Right forelimb (tissue), 1 donor: ENCODE measurements at places on chromosomes 3 and 15.

DNA sequence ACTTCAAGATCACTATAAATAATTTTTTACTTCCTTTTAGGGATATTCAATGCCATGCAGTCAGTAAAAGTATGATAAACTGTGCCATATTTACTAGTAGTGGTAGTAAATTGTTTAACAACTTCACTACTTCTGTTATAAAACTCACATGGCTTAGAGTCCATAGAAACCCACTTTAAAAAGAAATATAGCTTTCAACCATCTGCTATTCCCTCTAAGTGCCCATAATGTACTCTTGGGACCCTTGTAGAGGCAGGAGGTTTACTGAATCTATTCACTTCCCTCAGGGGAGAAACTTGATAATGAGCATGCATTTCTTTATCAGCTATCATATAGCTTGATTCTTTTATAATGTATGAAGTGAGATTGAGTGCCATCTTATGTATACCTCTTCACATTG, 1448.4 kb upstream of the ALCAM start:
- DNase-seq = no peak

- DNase-seq = no peak
These were observed 72.7 kb downstream of the GSK3B start for GRCh38 chr3:120021523-120021922.

DNA sequence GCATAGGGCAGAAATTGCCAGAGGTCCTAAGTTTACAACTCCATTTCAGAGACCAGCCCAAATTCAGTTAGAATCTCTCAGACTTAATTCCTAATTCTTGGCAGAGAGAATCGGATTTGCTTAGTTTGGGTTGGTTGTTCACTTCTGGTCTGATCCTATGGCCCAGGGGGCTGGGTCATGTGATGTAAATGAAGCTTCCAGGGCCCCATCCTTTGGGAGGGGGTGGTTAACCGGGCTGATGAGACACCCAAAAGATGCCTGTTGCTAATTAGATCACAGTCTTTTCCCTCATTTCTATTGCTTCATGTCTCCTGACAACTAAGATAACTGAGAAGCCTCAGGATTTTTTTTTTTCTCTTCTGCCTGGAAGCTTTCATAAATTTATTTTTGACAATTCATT, 11.1 kb upstream of the ZNF620 start:
- DNase-seq = no peak

GRCh38 chr3:131349454-131349853, 32.1 kb upstream of the NUDT16 start:
- DNase-seq = no peak

- no peak for DNase-seq
These were observed 499.4 kb downstream of the GBE1 start for GRCh38 chr3:81261996-81262395.

DNA sequence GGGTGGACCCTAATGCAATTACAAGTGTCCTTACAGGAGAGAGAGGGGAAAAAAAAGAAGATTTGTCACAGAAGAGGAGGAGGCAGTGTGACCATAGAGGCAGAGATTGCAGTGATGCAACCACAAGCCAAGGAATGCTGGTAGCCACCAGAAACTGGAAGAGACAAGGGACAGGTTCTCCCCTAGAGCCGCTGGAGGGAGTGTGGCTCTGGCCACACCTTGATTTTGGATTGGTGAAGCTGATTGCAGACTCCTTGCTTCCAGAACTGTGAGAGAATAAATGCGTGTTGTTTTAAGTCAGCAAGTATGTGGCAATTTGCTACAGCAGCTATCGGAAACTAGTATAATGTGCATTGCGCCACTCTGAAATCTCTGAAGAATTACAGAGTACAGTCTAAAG, 110.1 kb downstream of the SRGAP3 start:
- DNase-seq = no peak

- DNase-seq = no peak
These were observed 47.3 kb upstream of the IL12A start for GRCh38 chr3:159941038-159942000.

- no peak for DNase-seq
These were observed 1091.0 kb downstream of the FHIT start for GRCh38 chr3:60160111-60160821.

GRCh38 chr3:48423883-48424695, 5.8 kb downstream of the PLXNB1 start:
- DNase-seq = no peak

DNA sequence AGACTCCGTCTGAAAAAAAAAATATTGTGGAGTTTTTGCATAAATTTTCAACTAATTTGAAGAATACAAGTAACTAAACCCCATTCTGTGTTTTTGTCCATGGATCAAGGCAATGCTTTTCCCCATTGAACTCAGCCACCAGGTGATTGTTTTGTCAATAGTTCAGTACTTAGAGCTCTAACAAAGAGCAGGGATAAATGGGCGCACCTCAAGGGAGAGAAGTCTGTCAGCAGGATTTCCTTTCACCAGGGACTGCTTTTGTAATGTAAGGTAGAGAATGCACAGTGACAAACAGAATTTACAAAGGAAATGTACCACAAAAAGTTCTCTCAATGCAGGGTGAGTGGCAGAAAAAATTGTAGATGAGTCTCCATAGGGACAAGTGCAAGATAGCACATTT, 10.8 kb upstream of the ATP13A5 start:
- DNase-seq = no peak

GRCh38 chr3:194205675-194206133, 69.8 kb downstream of the HES1 start:
- peak; percentile 56 for DNase-seq

GRCh38 chr3:24156466-24156865, 211.4 kb downstream of the NR1D2 start:
- DNase-seq = no peak

DNA sequence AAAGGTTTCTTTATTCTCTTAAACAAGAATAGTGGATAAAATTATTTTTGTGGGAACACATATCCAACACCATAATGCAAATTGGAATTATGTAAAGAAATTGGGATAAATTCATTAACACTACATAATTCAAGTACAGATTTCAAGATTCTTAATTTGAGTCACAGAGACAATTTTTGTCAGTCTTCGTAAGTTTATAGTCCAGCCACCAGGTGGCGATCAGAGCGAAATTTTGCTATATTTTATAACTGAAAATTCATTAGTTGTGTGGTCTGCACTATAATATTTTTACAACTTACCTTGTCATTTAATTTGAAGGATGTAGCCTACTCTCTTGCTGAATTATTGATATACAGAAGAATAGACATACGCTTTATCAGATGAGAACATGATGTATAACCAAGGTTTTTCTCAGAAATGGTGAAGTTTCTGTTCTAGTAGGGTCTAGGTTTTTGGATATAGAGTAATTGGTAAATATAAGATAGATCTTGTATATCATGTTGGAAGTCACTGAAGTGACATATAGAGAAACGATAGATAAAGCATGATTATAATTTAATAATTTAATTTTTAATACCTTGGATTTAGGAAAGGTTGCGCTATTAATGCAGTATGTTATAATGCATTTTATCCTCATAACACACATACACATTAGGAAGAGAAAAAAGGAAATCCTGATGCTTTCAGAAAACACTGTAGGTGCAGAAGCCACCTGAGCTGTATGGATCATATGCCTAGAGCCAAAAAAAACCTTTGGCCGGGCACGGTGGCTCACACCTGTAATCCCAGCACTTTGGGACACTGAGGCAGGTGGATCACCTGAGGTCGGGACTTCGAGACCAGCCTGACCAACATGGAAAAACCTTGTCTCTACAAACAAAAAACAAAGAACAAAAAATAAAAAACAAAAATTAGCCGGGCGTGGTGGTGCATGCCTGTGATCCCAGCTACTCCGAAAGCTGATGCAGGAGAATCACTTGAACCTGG, 31.7 kb downstream of the PLSCR4 start:
- DNase-seq = peak; percentile 53

DNA sequence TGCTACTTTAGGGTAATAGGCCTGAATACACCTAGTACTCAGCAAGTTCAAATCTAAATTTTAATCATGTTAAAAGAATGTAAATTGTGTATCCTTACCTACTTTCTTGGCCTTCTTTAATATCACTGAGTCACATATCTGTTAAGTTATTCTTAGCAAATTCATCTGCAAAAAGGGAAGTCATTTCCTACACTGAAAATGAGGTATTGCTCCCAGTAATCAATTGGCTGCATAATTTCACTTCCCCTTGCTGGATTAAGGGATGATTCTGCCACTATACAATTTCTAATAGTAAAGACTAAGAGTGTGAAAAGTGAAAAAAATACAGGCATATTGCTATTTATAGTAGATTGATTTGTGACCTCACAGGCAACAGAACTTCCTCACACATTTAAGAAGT, 47.8 kb downstream of the CCDC54 start:
- DNase-seq = no peak

GRCh38 chr15:44882499-44882968, 74.0 kb upstream of the TERB2 start:
- no peak for DNase-seq

DNA sequence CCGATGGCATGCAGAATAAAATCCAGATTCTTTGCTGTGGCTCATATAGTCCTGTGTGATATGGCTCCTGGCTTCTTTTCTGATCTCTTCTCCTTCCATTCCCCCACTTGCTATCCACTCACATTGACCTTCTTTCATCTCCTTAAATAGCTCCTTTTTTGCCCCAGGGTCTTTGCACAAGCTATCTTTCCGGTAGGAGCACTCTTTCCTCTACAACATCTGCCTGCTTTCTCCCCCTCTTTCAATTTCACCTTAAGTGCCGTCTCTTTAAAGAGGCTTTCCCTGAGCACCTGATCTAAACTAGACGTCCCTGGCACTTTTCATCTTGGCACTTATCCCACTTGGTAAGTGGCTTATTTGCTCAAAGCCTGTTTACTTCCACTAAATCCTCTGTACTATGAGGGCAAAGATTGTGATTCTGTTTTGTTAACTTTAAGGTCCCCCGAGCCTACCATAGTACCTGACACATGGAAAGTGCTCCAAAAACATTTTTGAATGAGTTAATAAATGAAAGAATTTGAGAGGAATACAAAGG, 323.3 kb upstream of the TLE3 start:
- no peak for DNase-seq

DNA sequence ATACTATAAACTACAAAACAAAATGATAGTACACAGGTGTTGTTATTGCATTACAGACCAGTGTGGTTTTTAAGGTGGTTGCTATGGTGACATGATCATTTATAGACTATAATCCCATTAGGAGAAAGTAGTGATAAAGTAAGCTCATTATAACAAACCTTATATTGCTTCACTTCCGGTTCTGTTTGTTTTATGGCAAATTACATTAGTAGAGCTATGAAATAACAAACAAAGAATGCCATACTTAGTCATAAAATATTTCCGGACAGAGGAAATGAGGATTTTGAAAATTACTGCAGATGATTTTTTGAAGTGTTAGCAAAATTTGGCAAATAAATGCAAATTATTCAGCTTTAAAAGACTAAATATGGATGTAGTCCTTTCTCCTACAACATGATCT, 640.4 kb upstream of the ARPP21 start:
- DNase-seq = no peak

- no peak for DNase-seq
These were observed 89.9 kb upstream of the FLNB start for GRCh38 chr3:57918123-57918837.
